Bone marrow (tissue), 2 donors: ENCODE measurements at places on chromosomes 13 and 19.

GRCh38 chr19:2356036-2356646 lies 3.9 kb upstream of the TMPRSS9 start:
- no peak for DNase-seq

DNA sequence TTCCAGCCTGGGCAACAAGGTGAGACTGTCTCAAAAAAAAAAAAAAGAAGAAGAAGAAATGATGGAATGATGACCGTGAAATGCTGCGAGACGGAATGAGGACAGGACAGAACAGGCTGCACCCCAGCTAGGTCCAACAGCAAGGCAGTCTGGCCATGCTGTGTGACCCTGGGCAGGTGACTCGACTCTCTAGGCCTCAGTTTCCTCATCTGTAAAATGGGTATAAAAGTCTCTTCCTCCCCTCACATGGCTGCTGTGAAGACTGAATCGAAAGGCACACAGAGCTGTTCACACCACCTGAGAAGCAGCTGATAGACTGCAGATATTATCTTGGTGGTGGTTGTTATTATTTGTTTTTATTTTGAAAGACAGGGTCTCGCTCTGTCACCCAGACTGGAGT lies 22.3 kb downstream of the PTPRS start:
- no peak for DNase-seq

DNA sequence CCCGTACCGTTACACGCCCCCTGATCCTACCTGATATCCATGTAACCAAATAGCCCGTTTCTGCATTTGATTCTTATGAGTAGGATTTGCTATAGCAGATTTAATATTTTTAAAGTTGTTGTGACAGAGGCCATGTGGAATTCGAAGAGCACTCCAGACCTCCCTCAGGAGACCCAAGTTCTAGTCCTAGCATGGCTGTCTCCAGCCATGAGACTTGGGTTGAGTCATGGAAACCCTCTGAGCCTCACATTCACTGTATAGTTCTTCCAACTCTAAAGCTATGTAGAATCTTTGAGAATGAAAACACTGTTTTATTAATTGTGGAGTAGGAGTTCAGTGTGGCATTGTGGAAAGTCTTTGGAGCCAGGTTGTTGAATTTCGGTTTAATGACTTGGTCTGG lies 8.0 kb upstream of the GPR183 start:
- no peak for DNase-seq

DNA sequence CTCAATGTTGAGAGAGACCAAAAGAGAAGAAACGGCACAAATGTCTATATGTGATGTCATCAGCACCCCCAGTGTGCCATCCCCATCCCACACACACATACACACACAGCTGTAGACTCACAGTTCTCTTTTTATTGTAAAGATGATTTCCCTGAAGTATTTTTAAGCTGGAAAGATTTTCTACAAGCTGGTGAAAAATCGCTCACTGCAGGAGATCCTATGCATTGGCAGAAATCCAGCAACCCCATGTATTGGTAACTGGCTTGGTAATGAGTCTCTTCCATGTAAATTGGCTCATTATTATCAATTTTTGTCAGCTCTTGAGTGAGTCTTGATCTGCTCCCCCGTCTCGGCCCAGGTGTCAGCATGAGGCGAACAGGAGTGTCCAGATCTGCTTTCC lies 107.1 kb upstream of the UQCRFS1 start:
- no peak for DNase-seq

GRCh38 chr13:106772006-106772601 lies 204.2 kb upstream of the ARGLU1 start:
- DNase-seq = no peak

- no peak for DNase-seq
Measured at GRCh38 chr19:2733930-2734588, 5.8 kb downstream of the SLC39A3 start.

- no peak for DNase-seq
Measured at GRCh38 chr13:23212671-23213070, 31.9 kb downstream of the SGCG start.

DNA sequence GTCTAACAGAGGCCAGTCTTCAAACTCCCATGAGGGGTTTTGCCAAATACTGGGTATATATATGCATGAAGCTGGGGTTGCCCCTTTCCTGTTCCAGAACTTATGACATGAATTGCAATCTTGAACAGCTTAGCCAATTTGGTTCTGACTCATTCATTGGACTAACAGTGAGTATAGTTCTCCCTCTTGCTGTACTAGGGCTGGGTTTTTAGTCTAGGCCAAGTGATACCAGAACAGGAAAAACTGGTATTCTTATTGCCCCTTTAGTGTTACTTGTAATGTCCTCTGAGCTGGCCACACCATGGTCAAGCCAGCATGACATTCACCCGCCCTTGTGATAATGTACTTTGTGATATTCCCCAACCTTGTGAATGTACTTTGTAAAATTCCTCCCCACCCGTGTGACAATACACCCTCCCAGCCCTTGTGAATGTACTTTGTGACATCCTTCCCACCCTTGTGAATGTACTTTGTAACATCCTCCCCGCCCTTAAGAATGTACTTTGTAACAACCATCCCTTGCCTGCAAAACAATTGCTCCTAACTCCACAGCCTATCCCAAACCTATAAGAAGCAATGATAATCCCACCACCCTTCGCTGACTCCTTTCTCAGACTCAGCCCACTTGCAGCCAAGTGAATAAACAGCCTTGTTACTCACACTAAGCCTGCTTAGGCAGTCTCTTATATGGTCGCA lies 26.9 kb downstream of the ZNF846 start:
- DNase-seq = no peak

DNA sequence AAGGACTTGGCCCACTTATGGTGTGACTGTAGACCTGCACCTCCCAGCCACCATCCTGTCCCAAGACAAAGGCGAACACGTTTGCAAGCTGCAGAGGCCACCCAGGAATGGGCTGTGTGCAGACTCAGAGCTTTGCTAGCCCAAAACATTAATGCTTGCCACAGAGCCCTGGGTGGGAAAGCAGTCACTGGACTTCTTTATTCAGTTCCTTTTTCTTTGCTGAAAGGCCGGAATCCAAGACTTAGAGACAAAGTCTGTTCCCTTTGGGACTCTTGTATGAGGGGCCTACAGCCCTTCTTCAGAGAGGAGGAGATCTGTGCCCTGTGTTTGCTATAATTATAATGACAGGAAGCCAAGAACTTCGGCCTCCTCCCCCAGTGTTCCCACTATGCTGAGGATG lies 167.8 kb downstream of the DLEU7 start:
- no peak for DNase-seq

GRCh38 chr13:23496255-23496654 lies 62.8 kb upstream of the SACS start:
- no peak for DNase-seq

DNA sequence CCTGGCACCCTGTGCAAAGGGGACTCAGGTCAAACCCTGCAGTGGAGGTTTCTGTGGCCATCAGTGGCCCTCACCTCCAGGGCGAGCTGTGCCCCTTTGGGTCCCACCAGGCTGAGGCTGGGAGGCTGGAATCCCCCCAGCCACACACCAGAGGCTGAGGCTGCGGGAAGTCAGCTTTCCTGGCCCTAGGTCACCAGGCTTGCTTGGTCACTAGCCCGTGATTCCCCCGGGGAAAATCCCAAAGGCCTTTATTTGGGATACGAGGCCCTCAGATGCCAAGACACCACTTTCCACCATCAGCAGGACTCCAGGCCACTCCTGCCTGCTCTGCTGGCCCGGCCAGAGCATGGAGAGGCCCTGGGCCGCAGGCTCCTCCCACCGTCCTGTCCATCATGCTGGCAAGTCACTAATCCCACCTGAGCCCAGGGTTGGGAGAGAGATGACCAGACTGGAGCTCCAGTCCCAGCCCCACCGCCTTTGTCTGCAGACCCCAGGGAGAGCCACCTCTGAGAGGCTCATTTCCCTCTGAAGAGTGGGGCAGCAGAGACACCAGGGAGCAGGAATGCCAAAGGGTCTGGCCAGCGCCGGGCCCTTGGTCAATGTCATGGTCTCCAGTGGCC lies 4.7 kb downstream of the NKPD1 start:
- DNase-seq = no peak

GRCh38 chr19:29233591-29233990 lies 20.6 kb upstream of the UQCRFS1 start:
- DNase-seq = no peak

DNA sequence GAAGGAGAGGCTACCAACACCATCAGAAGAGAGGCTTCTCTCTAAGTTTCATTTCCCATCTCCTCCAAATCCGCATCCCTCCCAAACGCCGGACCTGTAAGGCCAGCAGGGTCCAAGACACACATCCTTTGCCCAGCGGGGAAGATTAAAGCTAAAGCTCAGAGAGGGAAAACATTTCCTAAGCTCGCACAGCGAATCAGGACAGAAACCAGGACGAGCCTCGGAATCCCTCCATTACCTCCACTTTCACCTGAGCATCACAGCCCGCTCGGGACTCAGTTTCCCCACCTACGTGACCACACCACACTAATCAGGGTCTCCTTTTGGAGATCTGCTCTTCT lies 711 bp upstream of the FOSB start:
- no peak for DNase-seq

DNA sequence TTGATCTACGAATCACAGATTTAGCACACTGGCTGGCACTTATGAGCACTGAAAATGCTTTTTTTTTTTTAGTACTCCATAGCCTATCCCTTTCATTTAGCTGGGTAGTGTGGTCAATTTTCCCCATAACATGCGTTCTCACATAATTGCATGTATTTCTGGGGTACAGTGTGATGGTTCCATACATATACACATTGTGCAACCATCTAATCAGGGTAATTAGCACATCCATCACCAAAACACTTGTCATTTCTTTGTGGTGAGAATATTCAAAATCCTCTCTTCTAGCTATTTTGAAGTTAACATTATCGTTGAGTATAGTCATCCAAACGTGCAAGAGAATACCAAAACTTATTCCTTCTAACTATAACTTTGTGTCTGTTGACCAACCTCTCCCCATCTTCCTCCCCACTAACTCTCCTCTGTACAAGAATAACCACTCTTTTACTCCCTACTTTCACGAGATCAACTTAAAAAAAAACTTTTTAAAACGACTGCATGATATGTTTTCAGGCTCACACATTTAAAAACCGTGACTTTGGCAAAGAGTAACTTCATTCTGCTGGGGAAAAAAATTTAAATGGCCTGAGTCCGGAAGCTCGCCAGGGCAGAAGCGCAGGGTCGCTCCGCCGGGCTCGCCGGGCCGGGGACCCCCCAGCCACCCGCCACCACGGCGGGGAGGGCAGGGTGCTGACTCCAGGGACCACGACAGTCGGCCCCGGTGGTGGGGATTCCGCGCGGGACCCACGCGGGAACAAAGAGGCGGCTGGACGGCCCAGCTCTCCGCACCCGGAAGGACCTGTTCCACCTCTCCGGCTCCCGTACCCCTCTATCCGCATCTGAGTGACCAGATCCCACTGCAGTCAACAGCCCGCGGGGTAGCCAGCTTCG lies 868 bp upstream of the UBAC2 start:
- DNase-seq = no peak

DNA sequence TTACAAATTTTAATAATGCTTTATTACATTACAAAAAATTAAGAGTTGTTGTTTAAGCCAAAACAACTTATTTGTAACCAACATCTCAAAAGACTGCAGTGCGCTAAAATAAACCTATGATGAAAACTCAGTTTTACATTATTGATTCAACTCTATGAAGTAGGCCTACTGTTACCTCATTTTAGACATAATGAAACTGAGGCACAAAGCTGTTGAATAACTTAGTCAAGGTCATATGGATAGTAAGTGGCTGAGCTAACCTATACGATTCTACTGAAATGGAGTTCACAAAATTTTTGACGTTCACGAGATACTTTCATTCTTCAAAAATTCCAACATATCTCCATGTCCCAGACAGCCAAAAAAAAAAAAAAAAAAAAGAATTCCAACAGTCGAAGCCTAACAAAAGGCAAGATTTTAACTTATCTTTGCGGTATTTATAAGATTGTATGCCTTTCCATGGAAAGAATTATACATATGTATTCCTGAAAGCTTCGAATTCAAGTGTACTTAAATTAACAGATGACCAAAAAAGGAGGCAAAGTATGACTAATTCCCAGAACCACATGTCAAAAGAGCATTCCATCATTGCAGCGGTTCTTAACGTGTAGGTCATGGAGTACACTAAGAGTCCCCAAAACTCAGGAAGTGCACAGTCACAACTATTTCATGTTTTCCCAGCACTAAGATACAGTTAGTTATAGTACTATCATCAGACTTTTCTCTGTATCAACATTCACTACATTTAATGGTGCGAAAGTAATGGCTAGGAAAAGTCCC lies 69.4 kb downstream of the PSPC1 start:
- no peak for DNase-seq

- DNase-seq = no peak
Measured at GRCh38 chr13:22470075-22470474, 710.7 kb upstream of the SGCG start.

DNA sequence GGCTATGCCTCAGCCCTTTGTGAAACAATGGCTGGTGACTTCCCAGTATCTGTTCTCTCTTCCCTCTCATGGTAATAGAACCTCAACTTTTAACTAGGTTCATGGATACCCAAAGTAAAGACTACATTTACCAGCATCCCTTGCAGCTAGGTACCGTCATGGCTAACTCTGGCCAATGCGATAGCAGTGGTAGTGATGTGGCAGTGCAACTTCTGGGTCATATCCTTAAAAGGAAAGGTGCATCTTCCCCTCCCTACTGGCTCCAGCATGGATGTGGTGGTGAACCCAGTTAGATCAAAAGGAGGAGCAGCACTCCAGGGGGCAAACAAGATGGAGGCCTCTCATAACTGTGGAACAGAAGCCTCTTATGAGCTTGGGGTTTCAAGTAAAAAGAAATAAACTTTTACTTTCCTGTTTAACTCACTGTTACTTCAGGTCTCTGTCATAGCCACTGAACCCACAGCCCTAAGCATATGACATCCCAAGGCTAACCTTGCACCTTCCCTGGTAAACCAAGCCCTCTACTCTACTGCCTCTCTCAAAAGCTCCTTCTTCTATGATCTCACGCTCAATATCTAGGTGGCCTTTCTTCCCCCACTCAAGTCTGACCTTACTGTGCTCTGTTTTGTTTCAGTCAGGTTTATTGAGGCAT lies 104.4 kb downstream of the DOCK9 start:
- DNase-seq = no peak

DNA sequence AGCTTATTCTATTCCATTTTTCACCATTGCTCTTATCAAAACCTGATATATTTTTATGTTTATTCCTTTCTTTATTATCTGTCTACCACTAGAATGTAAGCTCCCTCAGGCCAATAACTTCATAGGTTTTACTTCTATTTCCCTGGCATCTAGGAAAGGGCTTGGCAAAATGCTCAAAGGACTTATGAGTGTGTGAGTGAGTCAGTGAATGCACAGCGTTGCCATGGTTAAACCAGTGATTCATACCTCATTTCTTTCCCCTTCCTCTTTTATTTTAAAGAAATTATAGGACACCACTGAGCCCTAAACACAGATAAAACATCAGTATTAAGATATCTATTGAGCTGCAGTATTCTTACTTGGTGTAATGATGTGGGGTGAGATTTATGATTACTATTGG lies 162.1 kb downstream of the GPC6 start:
- no peak for DNase-seq

DNA sequence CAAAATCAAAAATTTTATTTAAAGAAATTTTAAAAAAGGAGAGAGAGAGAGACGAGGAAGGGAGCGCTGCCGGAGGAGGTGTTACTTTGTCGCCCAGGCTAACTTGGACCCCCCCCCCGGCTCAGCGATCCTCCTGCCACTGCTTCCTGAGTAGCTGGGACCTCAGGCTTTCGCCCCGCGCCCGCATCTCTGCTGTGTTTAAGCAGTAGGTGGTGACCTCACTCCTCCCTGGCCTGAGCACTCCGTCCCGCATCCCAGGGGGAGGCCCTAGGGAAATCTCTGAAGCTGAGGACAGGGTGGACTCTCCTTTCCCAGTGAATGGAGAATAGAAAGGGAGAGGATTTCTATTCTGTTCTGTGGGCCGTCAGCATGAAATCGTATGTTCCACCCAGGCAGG lies 485 bp upstream of the ZNF845 start:
- DNase-seq = no peak

- no peak for DNase-seq
Measured at GRCh38 chr19:35937345-35938281, 1.4 kb downstream of the LRFN3 start.
